ENCODE measurements at places on chromosomes 2 and 18.

DNA sequence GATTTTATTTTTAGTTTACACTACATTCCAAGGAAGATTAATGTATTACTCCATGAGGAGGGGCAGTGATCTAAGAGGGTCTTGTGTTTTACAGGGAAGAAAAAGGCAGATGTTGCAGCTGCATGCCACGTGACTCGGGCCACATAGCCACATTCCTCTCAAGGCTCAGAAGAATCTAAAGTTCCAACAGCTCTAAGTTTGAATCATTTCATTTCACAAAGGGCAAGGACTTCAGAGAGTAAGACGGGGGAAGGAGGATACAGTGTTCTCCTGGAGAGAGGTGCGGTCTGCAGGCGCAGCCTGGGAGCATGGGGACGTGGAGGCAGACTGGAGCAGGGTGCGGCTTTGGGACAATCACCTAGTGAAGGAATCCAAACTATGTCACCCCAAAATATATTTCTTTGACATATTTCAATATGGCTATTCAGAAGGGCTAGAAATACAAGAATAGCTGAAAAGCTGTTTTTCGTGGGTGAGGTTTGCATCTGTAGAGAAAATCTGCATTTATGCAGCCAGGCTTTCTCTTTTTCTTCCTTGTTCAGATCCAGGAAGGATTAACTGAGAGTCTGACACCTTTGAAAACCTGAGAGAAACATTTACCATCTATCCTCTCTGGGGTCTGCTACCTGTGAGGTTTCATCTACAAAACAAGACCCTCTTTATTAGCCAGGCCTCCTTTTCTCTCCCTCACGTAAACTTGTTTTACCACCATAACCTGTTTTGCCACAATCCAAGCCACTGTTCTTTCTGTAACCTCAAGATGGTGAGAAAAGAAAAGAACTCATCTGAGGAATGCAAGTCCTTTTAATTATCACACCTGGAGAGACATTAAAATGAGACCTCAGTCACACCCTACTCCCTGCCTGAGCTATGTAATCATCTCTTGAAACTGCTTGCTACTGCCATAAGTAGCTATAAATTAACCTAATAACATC is 165.1 kb upstream of the NDUFV2 start:
- no peak for DNase-seq

GRCh38 chr2:3108710-3109702 is 268.6 kb downstream of the EIPR1 start:
- DNase-seq, result no peak

DNA sequence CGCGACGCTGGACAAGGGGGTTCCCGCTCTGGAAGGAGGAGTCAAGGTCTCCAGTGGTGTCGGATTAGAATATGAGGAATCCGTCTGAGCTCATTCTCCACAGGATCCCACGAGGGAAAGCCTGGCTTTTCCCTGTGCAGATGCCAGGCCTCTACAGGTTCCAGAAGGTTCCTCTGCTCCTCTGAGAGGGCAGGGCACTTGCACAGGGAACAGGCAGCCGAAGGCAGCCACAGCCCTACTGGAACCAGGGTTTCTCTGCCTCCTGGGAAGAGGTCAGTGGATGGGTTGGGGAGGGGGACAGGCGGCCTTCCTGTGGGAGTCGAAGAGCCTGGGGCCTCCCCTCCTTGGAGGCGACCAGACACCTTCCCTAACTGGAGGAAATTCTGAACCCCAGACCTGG is 1.7 kb upstream of the AQP12A start:
- no peak for DNase-seq

- DNase-seq, result no peak
These were observed 172.7 kb upstream of the TRIB2 start for GRCh38 chr2:12543978-12544558.

GRCh38 chr2:86593266-86593665 is 30.0 kb upstream of the CHMP3 start:
- DNase-seq, result no peak

GRCh38 chr2:239818531-239819011 is 206.6 kb downstream of the NDUFA10 start:
- DNase-seq, result no peak

GRCh38 chr18:49094979-49095632 is 144.3 kb upstream of the SMAD7 start:
- DNase-seq, result no peak

DNA sequence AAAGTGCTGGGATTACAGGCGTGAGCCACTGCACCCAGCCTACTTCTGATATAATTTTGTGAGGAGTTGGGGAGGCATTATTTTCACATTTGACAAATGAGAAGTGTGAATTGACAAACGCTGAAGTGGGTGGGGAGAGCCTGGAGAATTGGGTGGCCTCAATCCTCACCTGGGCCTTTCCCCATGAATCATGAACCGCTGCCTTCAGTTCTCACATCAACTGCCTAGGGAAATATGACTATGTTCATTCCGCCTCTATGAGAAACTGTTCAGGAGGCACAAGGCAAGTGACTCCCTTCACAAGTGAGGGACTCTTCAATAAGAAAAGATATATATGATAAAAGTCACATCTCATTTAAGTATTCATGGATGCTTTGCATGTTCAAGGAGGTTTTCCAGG is 96.6 kb upstream of the RND3 start:
- no peak for DNase-seq

DNA sequence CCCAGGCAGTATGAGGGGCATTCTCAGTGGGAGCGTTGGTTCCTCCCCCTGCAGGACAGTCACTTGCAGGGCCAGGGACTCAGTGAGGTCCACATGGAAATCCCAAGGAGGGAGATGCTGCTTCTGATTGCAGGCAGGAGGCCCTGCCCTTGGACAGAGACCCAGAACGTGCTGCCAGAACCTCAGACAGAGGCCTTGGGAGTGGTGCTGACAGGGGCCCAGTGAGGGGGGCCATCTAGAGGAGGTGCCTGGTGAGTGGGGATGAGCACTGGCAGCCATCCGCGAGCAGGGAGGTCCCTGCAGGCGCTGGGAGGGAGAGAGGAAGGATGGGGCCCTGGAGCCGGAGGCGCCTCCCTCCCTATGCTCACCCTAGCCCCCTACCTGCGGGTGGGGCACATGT is 133.1 kb downstream of the DYSF start:
- no peak for DNase-seq

DNA sequence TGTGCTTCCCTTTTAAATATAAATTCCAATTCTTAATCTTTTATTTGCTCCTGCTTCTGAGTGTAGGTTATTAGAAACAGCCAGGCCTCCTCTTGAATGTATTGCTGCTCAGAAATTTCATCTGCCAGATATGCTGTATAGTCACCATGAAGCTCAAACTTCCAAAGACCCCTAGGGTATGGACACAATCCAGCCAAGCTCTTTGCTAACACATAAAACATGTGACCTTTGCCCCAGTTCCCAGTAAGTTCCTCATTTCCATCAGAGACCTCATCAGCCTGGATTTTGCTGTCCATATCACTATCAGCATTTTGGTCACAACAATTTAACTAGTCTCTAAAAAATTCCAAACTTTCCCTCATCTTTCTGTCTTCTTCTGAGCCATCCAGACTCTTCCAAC is 75.2 kb downstream of the MAP2 start:
- DNase-seq, result no peak

DNA sequence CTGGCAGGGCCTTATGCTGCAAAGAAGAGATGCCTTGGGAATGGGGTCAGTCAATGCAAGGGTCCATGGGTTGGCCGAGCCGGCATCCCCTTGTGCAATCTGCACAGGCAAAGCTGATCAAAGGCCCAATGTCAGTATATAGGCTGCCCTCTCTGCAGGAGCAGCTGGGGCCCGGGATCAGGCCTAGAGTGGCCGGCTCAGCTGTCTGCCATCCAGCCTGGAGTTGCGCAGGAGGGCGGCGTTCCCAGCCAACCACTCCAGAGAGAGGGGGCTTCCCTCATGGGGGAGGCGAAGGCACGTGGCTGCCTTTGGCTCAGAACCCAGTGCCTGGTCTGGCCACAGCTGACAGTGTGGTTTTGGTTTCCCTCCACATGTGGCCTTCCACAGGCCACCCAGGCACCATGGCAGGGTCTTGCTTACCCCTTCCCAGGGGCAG is 3.9 kb downstream of the INPP5D start:
- no peak for DNase-seq
